Hindlimb muscle (tissue), 1 donor: ENCODE measurements at places on chromosomes 11 and 22. TPM values are rescaled to one million over a fixed set of nuclear protein-coding genes. Genes with fewer than 3 reads are reported as not detected.

DNA sequence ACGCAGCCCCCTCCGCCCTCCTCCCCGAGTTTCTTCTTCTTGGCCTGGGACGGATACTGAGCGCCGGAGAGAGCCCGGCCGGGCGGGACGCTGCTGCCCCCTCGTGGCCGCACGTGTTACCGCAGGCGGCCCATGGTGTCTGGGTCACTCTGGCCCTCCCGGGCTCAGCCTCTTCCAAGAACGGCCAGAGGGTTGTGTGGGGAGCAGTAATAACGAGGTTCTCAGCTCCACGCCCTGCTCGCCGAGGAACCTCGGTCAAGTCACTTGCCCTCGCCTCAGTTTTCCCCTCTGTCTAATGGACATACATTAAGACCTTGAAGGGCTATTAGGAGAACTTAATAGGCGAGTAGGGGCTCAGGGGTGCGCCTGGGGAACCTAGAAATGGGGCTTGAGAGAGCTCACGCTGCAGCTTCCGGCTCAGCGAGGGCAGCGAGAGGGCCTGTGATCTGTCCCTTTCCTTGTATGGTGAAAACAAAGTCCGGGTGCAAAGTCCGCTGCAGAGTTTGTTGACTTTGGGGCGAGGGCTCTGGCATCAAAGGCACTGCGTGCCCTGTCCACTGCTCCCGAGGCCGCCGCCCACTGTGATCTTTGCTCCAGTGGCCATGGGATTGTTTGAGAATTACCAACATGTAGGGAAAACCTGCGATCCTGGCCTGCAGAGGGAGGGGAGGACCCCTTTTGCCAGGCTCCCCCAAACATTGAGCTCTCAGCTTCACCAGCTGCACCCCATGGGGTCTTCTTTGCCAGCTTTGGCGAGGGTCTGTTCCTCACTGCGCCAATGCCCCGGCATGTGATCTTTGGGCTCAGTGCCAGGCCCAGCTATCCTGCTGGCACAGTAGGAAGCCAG lies 14.4 kb upstream of the LRP5 start:
- peak; percentile 84 for DNase-seq

DNA sequence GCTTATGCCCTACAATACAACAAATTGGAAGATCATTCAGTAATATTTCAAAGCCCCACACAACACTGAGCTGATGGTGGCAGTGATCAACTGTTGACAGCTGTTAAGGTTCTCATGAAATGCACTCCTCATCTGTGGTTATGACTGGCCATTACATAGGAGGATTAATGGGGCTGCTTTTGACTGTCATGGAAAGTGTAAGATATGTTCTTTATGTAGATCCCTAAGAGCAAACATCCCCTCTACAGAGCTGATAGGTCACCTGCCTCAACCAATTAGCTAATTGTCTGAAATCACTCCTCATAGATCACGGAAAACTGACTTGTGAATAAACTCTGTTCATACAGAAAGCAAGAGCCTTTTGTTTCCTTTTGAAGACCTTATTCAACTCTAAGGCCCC lies 78.1 kb downstream of the GAB2 start:
- DNase-seq = no peak

GRCh38 chr11:64022125-64022784 lies 13.5 kb upstream of the FLRT1 start:
- DNase-seq = no peak

GRCh38 chr11:96257972-96258934 lies 84.7 kb downstream of the MAML2 start:
- DNase-seq = no peak

DNA sequence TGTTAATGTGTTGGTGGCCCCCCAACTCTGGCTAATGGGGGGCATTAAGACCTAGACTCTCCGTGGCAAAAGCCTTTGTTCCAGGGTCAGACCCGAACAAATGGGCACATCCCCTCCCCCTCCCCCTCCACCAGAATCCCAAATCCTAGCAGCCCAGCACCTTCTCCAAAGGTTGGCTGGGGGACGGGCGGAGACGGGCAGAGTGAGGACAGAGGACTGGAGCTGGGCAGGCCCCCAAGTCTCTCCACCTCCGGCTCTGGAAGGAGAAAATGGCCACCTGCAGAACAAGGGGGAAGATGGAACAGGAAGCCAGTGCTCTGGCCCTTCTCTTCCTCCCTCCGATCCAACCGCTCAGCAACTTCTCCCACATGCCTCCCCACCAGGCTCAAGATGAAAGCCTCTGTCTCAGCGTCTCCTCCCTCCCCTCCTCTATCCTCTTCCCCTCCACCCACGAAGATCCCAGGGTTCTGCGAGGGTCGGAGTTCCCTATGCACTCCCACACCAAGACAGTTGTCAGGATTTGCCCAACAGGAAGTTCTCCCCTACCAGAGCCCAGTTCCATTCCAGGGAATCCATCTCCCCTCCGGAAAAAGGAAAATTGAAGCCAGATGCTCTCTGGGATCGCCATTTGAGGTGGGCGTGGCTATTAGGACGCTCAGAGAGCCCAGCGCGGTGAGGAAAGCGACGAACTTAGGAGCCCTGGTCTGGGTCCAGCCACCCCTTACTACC lies 20.1 kb downstream of the ADA2 start:
- DNase-seq = peak; percentile 88

GRCh38 chr11:24651873-24652272 lies 155.0 kb downstream of the LUZP2 start:
- DNase-seq = no peak

- DNase-seq = no peak
Measured at GRCh38 chr11:19633276-19633675, 79.4 kb upstream of the NAV2 start.

DNA sequence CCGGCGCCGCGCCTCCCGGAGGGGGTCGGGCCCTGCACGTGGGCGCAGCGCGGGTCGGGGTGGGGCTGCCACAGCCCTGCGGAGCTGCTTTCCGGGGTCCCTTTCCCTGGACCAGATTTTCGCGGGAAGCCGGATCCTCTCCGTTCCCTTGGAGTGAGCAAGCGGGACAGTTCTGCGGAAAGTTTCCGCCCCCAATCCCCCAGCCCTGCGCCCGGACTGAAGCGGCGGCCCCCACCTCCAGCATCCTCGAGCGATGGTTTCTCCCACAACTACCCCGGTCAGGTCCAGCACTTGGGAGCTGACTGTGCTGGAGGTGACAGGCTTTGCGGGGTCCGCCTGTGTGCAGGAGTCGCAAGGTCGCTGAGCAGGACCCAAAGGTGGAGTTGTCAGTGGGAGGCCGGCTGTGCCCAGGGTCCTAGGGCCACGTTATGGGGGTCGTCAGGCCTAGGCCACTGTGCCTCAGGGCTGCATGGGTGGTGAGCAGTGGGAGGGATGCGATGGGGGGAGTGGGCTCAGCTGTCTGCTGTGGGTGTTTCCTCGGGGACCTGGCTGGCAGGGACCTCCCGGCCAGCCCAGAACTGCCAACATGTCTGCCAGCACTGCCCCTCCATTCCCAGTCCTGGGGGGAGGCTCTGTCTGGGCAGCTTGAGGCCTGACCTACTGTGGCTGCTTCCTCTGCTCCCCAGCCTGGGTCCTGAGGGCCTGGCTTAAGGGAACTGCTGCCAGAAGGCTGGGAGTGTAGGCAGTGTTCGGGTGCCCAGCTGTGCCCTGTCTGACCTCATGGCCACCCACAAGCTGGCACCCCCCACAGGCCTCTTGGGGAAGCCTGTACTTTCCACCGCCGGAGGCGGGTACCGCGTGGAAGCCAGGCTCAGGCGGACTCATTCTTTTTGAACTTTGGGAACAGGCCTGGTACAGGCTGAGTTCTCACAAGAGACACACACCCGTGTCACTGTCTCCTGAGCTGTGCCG lies 726 bp downstream of the ST3GAL4 start:
- DNase-seq = no peak

- DNase-seq = peak; percentile 47
Measured at GRCh38 chr22:36493690-36494110, 12.3 kb upstream of the TXN2 start.

- no peak for DNase-seq
Measured at GRCh38 chr11:59559886-59560285, 48.5 kb downstream of the OR4D9 start.

- no peak for DNase-seq
Measured at GRCh38 chr22:38135133-38135706, 24.7 kb upstream of the BAIAP2L2 start.

- DNase-seq = no peak
Measured at GRCh38 chr11:2566223-2567025, 121.6 kb downstream of the KCNQ1 start.

DNA sequence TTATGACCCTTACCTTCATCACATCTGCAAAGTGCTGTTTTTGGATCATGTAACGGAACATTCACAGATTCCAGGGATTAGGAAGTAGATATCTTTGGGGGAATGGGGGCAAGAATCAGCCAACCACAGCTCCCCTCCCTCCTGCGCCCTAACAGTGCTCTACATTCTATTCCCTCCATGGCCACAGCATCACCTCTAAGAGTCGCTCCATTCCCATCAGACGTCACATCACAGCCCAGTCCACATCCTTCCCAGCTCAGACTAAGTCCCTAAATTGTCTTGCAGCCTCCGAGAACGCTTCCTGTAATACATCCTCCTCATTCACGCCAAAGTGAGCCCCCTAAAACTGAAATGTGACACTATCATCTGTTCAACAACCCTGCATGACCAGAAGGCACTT lies 5.9 kb downstream of the SCGB1D1 start:
- no peak for DNase-seq

- peak; percentile 56 for DNase-seq
Measured at GRCh38 chr22:23796461-23796860, 9.7 kb downstream of the SMARCB1 start.

Gene TRIM48
- not detected for polyA plus RNA-seq

Gene TYMP
- 6.7 TPM for polyA plus RNA-seq

Gene CEP126
- 2.8 TPM for polyA plus RNA-seq

Gene ASCL2
- polyA plus RNA-seq = 0.17 TPM

Gene ALX4
- polyA plus RNA-seq = 1.1 TPM

Gene YWHAH
- polyA plus RNA-seq = 92.0 TPM

Gene PKNOX2
- 31.3 TPM for polyA plus RNA-seq

Gene POTEH
- not detected for polyA plus RNA-seq
